Activated CD4-positive, alpha-beta T cell treated with anti-CD3 and anti-CD28 coated beads, Interleukin-2, amount 50 U/mL, for 16 hours (primary cell): ENCODE measurements at places on chromosomes 3 and 15.

- no peak for DNase-seq
These were observed 114.4 kb downstream of the TP63 start for GRCh38 chr3:189745622-189746021.

GRCh38 chr3:52829482-52829881 is 990 bp downstream of the ITIH4 start:
- DNase-seq, result no peak

- peak; percentile 48 for DNase-seq
These were observed 44.3 kb upstream of the UBE2E1 start for GRCh38 chr3:23761440-23761896.

DNA sequence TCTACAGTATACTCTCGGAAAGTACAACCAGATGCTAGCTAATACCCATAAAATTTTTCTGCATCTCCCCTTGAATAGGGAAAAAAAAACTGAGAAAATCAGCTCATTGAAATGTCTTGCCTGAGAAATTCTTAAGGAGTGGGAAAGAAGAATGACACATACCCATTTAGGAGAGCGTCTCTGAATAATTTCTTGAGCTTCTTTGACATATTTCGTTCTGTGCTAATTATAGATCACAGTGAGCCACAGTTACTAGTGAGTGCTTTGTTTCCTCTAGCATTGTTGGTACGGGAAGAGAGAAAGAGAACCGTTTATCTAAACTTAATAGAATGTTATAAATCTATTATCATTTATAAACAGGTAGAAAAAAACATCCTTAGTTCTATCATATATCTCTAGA is 588.4 kb downstream of the UNC13C start:
- DNase-seq, result no peak

GRCh38 chr3:111103807-111104206 is 32.2 kb downstream of the NECTIN3 start:
- DNase-seq, result no peak

- DNase-seq, result no peak
These were observed 197.5 kb downstream of the EPHB1 start for GRCh38 chr3:134992586-134992985.

- DNase-seq, result no peak
These were observed 26.1 kb downstream of the SKIL start for GRCh38 chr3:170383567-170383966.

- no peak for DNase-seq
These were observed 49.6 kb downstream of the ECT2 start for GRCh38 chr3:172800156-172800555.

DNA sequence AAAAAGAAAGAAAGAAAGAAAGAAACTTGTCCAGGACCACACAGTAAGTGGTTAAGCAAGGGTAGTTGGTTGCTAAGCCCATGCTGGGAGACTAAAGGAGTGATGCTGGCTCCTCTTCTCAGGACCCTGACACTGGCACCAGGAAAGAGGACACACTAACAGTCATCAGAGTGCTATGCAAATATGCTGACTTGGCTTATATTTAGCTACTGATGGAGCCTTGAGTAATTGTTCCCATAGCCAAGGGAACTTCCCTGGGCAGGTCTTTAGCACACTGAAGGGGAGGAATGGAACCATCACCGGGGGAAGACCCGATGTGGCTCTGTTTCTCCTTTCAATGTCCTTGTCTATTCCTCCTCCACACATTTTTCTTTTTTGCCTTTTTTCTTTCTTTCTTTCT is 6.2 kb downstream of the TMEM40 start:
- DNase-seq, result no peak

DNA sequence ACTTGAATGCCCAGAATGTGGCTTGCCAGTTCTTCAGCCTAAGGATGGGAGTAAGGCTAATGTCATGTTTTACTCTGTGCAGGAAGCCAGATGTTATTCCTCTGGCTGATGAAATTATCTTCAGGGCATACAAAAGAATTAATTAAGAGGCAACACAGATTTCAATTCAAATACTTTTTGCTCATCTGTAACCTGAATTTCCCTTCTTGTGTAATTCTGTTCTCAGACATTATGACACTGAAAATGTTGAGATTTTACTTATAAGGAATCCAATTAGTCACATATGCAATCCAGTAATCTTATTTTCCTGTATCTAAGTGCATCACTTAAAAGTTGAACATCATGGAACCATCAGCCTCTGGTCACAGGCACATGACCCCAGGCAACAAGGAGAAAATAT is 136.5 kb downstream of the CPNE4 start:
- no peak for DNase-seq
